ENCODE measurements at places on chromosomes 12 and 14.

DNA sequence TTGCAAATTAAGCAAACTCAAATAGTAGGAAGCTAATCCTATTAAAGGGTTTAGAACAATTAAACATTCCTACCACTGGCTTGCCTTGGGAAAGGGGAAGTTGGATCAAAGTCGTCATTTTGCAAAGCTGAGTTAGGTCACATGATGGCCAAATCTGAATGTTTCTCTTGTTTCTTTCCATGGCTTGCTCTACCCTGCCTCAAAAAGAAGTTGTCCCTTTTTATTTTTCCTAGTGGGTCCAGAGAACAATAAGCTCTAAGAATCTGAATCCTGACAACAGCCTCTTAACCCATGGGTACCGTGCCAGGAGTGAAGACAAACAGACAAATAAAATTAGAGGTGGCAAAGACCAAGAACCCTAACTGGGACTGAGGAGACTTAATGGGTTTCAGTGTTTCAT is 26.2 kb upstream of the NPFF start:
- no peak for DNase-seq

DNA sequence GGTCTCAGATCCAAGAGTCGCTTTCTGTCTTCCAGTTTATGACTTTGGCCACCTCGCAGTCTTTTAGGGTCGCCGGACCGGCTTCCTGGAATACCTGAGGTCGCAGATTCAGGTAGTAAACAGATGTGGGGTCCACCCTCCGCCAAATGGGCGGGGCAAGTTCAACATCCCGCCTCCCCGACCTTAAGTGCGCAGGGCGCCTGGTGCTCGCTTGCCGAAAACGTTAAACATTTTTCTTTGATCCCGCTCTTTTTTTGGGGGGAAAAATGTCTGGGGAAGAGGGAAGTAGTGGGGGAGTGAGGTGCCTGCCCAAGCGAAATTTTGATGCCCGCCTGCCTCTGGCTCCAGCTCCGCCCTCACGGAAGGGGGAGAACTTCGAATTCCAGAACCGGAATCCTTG is 73.9 kb upstream of the TBX5 start:
- DNase-seq = no peak

- no peak for DNase-seq
Observed at GRCh38 chr14:61452452-61452851, 131.1 kb downstream of the PRKCH start.

- no peak for DNase-seq
Observed at GRCh38 chr12:132294121-132295034, 35.0 kb downstream of the GALNT9 start.

- no peak for DNase-seq
Observed at GRCh38 chr14:24172261-24172860, 481 bp downstream of the REC8 start.

GRCh38 chr12:6632026-6632983 is 3.5 kb downstream of the LPAR5 start:
- no peak for DNase-seq

Measured in SK-N-MC (cell line).